ENCODE measurements at places on chromosomes 7 and 10. TPM values are rescaled to one million over a fixed set of nuclear protein-coding genes. Genes with fewer than 3 reads are reported as not detected.

DNA sequence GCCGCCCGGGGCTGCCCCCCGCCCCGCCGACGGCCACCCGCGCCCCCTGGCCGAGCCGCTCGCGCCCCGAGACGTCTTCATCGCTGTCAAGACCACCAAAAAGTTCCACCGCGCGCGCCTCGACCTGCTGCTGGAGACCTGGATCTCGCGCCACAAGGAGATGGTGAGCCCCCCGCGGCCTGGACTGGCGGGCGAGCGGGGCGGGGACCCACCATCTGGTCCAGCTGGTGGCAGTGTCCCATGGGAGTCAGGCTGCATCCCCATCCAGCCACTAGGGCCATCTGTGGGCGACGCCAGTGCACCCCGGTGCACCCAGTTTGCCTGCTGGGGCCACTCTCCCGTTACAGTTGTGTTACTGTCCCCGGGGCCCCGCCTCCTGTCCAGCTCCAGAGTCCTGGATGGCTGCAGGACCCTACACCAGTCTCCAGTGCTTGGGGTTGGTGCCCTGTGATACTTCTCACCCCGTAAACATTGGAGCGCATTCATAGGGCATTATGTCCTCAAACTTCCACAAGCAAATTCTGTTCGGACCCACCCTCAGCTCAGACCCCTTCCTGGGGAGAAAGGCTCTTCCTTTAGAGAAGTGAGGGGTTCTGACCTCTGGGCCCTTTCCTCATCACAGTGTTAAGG is 672 bp downstream of the LFNG start:
- no peak for DNase-seq

GRCh38 chr7:129466796-129467195 is 32.6 kb downstream of the STRIP2 start:
- DNase-seq, result no peak

DNA sequence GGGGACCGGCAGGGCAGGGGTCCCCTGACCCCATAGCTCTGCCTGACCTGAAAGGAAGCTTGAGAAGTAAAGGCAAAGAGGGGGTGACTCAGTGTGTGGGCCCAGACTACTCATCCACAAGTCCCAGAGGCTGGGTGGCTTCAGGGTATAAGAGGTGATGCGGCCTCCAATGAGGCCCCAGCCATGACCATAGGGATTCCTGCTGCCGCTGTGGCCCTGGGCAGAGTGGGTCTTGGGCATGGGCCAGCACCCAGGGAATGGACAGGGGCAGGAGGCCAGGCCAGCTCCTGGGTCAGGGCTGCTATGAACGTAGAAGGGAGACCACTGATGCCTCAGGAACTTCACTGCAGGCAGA is 64.4 kb upstream of the EBF3 start:
- no peak for DNase-seq

DNA sequence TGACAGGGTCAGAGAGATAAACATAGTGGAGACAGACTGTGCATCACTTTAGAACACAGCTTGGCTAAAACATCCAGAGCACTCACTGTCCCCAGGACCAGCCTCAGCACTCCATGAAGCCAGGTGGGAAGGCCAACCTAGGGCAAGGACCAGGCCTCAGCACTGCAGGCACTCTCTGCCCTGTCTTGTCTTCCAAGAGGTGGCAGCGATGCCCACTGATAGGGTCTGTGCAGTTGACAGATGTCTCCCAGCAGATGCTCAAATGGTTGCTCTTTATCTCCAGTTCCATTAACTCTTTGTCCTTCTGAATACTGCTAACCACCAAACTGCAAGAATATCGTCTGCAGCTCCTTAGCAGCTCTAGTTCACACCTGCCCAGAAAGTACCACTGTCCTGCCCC is 9.1 kb downstream of the DDX56 start:
- DNase-seq, result no peak

DNA sequence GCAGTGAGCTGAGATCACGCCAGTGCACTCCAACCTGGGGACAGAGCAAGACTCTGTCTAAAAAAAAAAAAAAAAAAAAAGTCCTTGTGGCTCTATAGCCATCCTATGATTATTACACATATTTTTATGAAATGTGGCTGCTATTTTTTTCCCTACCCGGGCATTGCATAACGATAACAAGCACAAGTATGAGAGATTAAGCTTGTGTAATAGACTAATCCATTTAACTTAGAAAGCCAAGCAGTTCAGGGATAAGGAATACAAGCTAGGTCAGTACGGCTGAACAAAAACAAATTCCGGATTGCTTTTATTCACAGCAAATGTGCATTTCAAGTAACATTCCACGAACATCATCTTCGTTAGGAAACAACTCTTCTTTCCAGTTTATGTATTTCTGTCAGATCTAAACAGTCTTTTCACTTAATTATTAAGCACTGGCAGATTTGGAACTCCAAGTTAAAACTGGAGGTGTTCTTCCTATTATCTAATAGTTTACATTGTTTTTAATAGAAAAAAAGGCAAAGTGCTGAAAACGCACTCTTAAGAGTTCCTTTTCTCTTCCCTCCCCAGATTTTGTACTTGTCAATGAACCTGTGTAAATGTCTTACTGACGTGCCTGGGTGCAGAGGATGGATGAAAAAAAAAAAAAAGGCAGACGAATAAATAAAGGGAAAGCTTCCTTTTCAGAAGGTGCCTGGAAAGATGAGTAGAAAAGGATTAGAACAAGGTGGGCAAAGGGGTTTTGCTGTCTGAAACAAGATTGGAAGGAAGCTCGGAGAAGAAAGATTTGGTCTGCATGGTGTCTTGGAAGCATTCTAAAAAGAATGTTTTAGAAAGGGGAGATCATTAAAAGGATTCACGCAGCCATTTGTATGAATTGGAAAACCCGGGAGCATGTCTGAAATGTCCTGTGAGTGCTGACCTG is 81.1 kb downstream of the PRTFDC1 start:
- DNase-seq, result no peak

DNA sequence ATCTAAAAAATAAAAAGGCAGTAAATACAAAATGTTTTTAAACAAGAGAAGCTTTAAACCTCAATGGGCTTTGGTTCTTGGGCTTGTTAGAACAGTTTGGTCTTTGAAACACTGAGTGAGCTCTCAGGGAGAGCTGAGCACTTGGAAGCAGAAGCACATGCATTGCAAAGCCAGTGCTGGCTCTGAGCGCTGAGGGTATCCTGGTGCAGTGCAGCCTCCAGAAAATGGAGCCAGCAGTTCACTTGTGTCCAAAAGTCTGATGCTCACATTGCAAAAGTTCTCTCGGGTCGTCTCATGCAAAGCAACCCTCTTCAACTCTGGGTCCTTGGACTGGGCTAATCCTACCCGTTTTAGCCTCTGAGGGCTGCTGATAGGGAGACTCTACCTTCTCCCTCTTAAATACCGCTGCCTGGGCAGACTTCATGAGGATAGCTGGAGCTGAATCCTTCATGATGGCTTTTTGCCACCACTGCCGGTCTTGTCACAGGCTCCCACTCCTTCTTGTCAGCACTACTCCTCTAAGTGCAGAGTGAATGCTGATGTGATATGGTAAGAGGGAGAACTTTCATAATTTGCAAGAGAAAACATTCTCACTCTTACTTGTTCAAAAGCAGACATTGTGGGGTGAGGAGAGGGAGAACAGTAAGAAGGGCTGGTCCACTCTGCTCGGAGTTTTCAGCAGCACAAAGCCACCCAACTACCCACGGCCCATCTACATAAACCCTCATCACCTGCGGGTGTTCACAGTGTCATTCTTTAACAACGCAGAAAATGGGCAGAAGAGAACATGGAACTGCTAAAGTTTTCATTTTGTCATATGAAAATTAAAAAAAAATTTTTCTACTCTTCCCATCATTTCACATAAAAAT is 42.2 kb upstream of the BMPER start:
- DNase-seq, result no peak

DNA sequence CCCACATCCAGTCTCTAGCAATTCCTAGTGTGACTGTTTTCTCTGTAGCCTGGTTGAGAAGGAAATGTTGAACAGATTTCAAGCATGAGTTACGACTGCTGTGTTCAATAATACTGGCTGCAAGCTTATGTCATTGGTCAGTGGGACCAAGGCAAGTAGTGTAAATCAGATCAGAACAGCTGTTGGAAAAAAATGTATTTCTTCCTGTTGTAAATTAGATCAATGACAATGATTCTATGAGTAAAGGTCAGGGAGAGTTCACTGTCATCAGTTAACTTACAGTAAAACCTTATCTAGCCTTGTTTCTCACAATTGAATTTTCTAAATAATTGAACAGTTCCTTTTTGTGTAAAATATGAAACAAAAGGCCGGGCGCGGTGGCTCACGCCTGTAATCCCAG is 6.7 kb downstream of the OTUD1 start:
- DNase-seq, result no peak

- no peak for DNase-seq
Measured at GRCh38 chr10:5292196-5292735, 72.5 kb upstream of the UCN3 start.

DNA sequence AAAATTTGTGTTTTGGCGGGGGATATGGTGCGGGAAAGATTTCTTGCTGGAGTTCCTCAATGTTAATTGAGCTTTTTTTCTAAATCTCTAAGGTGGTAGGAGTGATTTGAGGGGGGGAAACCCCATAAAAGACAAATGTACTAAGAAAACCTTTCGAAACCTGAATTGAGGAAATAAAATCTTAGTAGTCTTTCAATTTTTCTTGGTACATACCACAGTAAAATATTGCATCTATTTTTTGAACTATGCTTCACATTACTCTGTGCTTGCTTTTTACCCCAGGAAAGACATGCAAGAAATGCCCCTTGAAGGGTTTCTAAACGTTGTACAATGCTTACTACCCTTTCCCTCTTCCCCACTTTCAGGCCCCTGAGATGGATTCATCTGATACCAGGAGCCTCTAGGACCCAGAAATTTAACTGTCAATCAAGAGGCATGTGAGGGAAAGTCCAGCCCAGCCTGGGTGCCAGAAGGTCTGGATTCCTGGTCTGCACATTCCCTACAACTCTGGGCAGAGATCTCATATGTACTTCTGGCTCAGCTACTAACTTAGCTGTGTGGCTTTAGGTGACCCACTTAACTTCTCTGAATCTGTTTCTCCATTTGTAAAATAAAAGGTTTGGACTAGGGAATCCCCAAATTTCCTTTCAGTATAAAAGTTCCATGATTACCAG is 5.8 kb upstream of the PDCD4 start:
- DNase-seq, result no peak

DNA sequence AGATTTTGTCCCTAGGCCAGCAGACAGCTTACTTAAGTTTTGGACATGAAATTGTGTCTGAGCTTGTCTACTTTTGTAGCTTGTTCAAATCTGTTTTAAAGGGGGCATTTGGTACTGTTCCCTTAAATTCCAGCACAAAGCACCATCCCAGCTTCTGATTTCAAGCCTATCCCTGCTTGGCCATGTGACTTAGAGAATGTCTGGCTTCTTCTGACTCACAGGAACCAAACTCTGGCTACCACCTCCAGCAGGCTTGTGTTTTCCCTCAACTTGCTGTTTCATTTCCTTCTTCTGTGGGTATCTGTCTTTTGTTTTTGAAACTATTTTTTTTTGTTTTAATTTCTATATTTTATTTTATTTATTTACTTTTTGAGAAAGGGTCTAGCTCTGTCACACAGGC is 97.9 kb upstream of the FZD8 start:
- no peak for DNase-seq

DNA sequence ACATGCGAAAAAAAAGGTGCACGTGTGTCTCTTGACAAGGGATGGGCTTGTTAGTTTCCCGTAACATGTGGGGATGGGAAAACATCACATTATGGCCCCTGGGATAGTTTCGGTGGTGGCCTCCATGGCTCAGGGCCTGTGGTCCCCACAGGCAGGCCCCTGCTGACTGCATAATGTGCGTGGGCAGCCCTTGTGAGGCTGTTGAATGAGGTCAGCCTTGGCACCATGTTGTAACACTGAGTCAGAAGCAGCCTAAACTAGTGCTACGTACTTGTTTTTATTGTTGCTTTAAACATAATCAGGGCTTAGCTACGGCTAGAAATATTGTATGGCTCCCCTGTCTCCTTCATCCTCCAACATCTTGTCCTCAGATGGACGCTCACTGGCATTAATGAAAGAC is 80.6 kb downstream of the BEND7 start:
- DNase-seq, result no peak

The PRKAR2B gene
- 50.9 TPM for polyA plus RNA-seq

The ACTL6B gene
- polyA plus RNA-seq, result 0.22 TPM

The LRRC18 gene
- polyA plus RNA-seq, result 0.19 TPM

The CDNF gene
- polyA plus RNA-seq, result 2.4 TPM

The CYP26C1 gene
- polyA plus RNA-seq, result 0.06 TPM

The STK31 gene
- polyA plus RNA-seq, result 0.80 TPM

Data from left renal pelvis (tissue), 4 donors.